ENCODE measurements at places on chromosomes 2 and 18. TPM values are rescaled to one million over a fixed set of nuclear protein-coding genes. Genes with fewer than 3 reads are reported as not detected.

The UGT1A8 gene
- polyA plus RNA-seq = not detected

The IL36B gene
- not detected for polyA plus RNA-seq

The DIS3L2 gene
- 21.3 TPM for polyA plus RNA-seq

The DBI gene
- 509 TPM for polyA plus RNA-seq

The NT5DC4 gene
- polyA plus RNA-seq = 0.53 TPM

GRCh38 chr2:221467610-221468009, 104.5 kb downstream of the EPHA4 start:
- H3K36me3 ChIP-seq = no peaks in the 10 kb centered on the region
- no peaks in the 10 kb centered on the region for H3K27me3 ChIP-seq
- no peak overlapping the region for H3K4me3 ChIP-seq

GRCh38 chr2:209613649-209614305, 157.9 kb upstream of the UNC80 start:
- H3K36me3 ChIP-seq = no peaks in the 10 kb centered on the region
- no peak for DNase-seq
- no peak overlapping the region for H3K4me3 ChIP-seq
- H3K27ac ChIP-seq = no peak overlapping the region
- no peaks in the 10 kb centered on the region for H3K4me1 ChIP-seq

Data from lung (tissue), 17 donors.